ENCODE measurements at places on chromosomes 2 and 18.

DNA sequence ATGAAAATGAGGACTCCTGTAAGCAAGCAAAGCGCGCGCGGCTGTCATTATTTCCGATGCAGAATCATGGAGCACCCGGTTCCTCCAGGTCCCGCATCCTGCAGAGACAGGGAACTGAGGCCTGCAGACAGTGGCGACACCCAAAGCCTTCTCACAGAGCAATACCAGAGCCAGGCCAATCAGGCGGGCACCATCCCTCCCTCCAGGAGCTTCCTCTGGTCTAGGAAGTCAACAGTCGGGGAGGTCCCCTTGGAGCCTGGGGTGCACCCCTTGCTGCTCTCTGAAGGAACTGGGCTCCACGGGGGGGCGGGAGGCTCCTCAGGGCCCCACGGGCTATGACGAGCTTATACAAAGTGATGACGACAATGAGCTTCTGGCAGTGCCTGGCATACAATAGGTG lies 60.3 kb upstream of the HPCAL1 start:
- no peak for DNase-seq

- DNase-seq, result no peak
Observed at GRCh38 chr2:147108548-147108947, 736.3 kb upstream of the ACVR2A start.

DNA sequence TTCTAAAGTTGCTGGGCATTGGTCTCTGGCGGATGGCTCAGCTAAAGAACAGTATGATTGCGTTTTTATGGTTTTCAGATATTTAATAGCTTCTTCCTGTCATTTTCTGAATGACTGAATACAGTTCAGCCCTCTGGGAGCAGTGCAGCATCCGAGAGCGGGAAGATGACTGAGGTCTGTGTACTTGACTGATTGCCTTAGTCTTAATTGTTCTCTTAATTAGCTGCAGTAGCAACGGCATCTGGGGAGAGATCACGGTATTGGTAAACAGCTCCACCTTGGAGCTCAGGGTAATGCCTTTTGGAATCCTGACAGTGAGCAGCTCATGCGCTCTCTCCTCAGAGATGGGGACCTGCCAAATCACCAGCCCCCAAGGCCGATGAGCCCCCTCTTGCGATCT lies 481.4 kb upstream of the SPRED2 start:
- no peak for DNase-seq

DNA sequence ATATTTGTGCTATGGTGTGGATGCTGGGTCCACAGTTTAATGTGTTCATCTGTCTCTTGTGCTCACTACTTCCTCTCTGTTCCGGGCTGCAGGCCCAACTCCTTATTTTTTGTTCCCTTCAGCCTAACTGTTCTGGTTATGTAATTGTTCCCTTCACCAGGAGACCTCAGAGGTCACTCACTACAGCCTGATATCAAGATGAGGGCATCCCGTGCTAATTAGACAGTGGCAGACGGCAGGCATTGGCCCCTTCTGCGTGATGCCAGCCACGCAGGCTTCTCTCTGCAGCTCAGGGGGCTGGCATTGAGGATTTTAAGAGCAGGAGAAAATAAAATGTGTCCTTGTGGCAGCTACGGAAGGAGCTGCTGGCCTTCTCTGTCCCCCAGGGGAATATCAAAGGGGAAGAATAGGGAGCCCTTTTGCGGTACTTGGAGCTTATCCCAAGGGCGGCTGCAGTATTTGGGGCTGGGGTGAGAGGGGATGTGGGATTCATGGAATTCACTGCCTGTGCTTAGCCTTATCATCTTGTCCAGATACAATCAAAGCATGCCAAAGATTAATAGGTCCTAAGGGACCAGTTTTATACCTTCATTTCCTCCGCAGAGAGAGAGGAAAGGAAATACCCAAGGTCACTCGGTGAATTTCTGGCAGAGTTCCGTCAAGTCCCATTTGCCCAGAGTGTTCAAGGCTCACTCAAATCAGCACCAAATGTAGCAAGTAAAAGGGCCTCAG lies 53.3 kb upstream of the TRIB2 start:
- DNase-seq, result no peak

- no peak for DNase-seq
Observed at GRCh38 chr2:191656391-191656790, 21.5 kb upstream of the NABP1 start.

- DNase-seq, result no peak
Observed at GRCh38 chr2:210230984-210231383, 5.7 kb upstream of the ACADL start.

GRCh38 chr2:111101592-111101991 lies 19.1 kb upstream of the BCL2L11 start:
- no peak for DNase-seq

DNA sequence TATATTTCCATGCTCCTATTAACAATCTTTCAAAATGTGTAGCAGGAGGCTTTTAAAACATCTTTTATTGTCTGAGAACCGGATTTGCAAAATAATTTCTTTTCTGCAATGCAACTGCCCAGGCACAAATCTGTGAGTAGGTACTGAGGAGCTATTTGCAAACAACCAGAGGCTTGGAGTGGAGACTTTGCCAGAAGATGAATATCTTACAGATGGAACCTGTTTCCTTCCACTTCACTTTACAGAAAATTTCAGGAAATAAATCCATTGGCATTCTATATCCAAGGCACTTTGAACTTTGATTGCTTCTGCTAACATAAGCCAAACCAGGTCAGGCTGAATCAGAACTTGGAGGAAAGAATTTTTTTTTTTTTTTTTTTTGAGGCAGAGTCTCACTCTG lies 237.4 kb upstream of the REV1 start:
- DNase-seq, result no peak

GRCh38 chr18:6521803-6522418 lies 107.2 kb upstream of the L3MBTL4 start:
- peak; percentile 29 for DNase-seq

GRCh38 chr2:96092951-96093350 lies 23.4 kb downstream of the ADRA2B start:
- DNase-seq, result no peak

DNA sequence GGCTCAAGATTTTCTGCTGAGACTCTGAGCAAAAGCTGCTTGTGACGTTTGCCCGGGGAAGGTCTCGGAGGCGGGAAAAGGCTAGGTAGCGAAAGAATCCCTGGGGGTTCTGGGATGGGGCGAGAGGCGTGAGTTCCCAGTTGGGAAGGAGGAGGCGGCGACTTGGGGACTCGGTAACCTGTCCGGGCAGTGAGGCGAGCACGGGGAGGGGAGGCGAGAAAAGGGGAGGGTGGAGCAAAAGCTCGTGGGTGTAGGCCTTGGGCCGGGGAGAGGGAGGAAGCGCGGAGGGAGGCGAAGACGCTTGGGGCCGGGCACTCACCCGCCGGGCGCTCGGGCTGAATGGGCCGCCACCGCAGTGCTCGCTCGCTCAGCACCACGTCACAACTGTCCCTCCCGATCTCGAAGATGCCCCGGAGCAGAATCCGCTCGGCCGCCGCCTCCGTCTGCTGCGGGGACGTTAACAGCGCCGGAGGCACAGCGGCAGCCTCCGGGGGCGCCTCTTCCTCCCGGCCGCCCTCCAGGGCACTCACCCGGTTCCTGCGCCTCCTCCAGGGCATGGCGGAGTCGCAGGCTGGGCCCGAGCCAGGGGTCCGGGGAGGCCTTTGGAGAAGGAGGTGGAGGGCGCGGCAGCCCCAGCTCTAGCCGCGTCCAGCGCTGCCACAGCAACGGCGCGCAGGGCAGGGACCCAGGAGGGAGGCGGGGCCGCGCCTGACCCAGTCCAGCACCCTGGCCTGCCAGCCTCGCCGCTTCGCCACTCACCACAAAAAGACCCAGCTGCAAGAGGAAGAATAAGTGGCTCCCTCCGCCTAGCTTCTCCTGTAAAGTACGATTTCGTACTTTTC lies at the start of gene CERKL:
Gene CERKL, minus strand, starts transcription at position 656 of the 842 bp plus-strand sequence. Its CDS starts 99 bp downstream, at position 557.
- no peak for DNase-seq

GRCh38 chr18:54755456-54755855 lies 72.8 kb upstream of the RAB27B start:
- DNase-seq, result no peak

GRCh38 chr2:105329197-105329554 lies 359 bp downstream of the TGFBRAP1 start:
- DNase-seq, result no peak

DNA sequence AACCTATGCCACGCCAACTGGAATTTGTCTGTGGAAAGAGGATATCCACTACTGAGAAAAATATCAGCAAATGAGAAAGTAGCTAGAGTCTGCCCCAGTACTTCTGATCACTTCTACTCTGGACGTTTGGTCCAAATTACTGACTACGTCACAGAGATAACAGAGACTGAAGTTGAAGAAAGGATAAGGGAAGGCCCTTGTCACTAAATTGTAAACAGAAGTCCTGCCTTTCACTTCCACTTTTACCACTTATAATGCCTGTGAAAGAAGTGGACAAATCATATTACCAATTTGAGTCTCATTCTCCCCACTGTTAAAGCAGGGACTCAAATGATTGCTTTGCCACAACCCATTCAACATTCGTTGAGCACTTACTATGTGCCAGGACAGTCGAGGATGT lies 173.9 kb upstream of the ERBB4 start:
- no peak for DNase-seq

DNA sequence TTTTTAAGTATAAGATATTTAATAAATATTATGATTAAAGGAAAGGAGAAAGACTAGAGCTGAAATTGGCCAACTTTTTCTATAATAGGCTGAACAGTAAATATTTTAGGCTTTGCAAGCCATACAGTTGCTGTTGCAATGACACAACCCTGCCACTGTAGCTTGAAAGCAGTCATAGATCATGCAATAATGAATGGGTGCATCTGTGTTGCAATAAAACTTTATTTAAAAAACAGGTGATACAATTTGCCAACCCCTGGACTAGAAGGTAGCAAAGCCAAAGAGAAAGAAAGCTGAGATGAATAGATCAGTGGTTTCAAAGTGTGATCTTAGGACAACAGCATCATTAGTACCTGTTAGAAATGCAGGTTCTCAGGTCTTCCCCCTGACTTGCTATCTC lies 219.1 kb downstream of the SETBP1 start:
- DNase-seq, result no peak

- DNase-seq, result no peak
Observed at GRCh38 chr2:182229297-182229696, 197.5 kb downstream of the PDE1A start.

DNA sequence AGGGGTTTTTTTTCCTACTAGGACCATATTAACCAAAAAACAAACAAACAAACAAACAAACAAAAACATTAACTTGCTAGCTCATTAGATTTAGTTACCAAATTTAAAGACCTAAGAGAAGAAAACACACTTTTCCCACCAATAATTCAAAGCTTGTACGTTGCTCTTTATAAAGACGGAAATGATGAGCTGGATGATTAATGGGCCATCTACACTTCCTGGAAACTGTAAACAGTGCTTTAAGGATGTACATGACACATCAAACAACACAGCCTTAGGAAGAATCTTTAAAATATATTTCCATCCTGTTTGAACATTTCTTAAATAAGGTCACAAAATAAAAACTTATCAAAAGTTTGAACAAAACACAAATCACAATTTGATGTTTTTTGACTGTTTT lies 982 bp downstream of the BMP10 start:
- no peak for DNase-seq

DNA sequence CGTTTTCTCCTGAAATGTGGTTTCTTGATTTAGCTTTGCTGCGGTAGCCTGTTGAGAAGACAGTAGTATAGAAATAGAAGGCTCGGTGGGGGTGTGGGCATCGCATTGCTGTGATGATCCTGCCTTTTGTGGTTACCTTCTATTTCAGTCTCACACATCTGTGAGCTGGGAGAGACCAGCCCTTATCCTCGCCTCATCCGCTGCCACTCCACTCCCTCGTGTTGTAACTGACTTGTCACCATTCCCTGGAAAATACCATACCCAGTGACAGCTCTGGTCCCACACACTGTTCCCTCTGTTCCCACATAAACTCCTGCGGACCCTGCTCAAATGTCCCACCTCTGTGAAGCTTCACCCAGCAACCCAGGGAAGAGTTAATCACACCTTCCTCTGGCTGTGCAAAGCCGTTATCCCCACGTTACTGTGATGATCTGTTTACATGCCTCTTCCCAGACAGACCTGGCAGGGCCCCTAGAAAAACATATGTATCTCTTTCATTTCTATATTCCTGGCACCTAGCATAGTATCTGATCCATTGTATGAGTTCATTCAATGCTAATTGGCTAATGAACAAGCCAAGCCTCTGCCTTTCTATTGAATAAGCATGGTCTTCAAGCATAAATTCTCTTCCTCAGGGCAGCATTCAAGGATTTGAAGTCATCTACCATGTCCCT lies 114.6 kb downstream of the MAPK4 start:
- no peak for DNase-seq

- DNase-seq, result no peak
Observed at GRCh38 chr2:208306291-208306690, 40.2 kb downstream of the PIKFYVE start.

GRCh38 chr2:216399621-216400020 lies 12.7 kb upstream of the SMARCAL1 start:
- DNase-seq, result no peak

GRCh38 chr2:15170070-15170775 lies 390.9 kb downstream of the NBAS start:
- DNase-seq, result no peak

- DNase-seq, result no peak
Observed at GRCh38 chr2:222715742-222716141, 44.3 kb downstream of the MOGAT1 start.

- DNase-seq, result no peak
Observed at GRCh38 chr18:35941299-35941698, 31.2 kb upstream of the RMP24 start.

GRCh38 chr2:144458541-144458940 lies 61.4 kb downstream of the ZEB2 start:
- DNase-seq, result no peak

GRCh38 chr2:23530909-23531276 lies 145.9 kb downstream of the KLHL29 start:
- no peak for DNase-seq

DNA sequence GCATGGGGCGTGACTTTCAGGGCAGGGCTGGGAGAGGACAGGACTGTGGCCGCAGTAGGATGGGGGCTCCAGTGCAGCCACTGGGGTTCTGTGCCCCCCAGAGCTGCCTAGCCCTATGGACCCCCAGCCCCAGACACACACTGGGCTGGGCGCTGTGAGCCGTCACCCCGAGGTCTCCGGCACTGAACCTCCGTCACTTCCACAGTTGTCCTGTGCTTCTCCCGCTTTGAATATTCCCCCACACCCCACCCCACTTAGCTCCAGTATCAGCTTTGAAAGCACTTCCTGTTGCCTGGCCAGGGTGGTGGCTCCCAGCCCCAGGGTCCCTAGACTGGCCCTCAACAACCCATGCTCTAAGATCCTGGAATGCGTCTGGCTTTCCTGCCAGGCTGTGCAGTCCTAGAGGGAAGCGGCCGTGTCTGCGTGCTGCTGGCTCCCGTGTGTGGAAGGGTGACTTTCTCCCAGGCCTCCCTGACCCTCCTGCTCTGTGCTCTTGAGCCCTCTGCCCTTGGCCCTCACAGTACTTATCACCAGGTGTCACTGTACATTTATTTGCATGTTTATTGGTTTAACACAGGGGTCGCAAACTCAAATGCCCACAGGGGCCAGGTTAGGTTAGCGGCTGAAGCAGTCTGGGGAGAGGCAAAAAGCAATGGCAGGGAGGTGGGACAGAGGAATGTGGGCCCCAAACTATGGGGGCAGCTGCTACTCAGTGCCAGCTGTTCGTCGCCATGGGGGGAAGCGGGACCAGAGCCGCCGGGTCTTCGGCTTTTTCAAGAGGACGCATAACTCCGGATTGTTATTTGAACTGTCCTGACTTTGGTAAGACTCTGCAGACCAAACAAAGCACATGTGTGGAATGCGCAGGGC lies 9.9 kb downstream of the OBSL1 start:
- no peak for DNase-seq
